ENCODE measurements at places on chromosomes 11 and 22.
A peak's percentile ranks its signal among the peaks of the same experiment; 100 is the strongest.

- DNase-seq, result no peak
These were observed 60.2 kb downstream of the PDHX start for GRCh38 chr11:34976496-34977088.

GRCh38 chr11:8671651-8672062 is 10.8 kb downstream of the TRIM66 start:
- no peak for DNase-seq

DNA sequence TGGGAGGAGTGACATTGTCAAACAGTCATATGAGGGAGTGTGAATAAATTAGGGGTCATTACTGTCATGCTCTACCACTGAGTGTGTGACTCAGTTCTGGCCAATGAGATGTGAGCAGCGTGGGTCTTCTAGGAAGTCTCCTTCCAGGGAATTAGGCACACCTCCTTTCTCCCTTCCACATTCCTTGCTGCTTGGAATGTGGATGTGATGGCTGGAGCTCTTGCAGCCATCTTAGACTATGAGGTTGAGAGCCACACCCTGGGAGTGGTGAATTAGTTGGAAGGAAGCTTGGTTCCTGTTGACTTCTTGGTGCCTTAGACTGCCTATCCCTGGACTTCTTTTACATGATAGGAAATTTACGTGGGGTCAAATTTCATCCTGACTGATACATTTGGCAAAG is 36.5 kb upstream of the SMIM38 start:
- DNase-seq, result no peak

DNA sequence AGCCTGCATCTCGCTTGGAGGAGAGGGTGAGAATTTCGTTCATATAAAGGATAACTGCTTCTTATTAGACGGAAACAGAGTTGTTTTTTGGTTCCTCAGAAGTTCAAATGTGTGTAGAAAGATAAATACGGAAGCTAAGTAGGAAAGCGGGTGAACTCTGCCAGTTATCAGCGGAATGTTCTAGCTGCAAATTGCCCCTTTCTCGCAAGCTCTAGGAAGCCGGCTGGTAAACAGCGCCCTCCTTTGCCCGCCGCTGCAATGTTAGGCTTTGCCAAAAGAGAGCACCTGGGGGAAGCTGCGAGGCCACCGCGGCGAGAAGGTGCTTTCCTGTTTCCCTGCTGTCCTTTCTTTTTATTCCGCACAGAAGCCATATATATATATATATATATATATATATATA is 67.0 kb downstream of the IGLL5 start:
- no peak for DNase-seq

DNA sequence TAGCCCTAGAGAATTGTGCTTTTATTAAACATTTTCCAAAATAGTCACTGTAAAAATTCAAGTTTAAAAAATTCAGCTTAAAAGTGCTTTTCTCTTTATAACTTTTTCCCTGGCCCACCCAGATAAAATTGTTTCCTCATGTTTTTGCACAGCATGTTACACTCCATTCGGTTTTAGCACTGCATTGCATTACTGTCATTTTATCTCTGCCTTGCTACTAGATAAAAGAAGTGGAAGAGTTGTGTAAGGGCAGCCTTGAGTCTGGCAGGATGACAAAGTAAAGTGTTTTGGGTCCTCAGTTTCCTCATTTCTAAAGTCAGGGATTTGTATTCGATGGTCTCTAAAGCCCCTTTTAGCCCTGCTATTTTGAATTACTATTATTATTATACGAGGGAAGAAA is 99.8 kb downstream of the ATM start:
- no peak for DNase-seq

DNA sequence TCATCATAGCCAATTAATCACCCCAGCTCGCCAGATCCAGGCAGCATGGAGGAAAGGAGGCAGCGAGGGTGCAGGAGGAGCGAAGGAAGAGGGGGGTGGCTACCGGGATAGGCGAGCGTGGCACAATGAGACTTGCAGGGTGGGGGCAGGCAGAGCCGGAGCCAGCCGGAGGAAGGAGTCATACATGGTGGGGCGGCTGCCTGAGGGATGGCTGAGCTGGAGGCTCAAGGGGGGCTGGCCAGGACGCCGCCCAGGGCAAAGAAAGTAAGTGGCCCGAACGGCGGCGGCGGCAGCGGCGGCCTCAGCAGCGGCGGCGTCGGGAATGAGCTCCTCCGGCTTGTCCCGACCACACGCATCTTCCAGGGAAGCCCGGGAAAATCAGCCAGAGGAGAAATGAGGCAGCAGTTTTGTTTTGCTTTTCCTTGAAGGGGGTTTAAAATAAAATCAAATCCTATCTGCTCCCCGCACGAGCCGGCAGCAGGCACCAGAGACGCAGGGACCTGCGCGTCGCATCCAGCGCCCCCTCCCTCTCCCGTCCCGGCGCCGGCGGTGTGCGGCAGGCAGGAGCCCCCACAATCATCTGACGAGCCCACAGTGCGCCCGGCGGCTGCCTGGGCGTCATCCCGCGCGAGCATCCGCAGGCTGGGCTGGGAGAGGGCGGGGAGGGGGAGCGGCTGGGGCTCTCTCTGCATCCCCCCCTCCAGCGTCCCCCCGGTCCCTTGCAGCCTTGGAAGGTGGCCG is 263.6 kb downstream of the CTTN start:
- DNase-seq, result peak; percentile 53

GRCh38 chr11:113148652-113149051 is 165.7 kb upstream of the TTC12 start:
- DNase-seq, result no peak

DNA sequence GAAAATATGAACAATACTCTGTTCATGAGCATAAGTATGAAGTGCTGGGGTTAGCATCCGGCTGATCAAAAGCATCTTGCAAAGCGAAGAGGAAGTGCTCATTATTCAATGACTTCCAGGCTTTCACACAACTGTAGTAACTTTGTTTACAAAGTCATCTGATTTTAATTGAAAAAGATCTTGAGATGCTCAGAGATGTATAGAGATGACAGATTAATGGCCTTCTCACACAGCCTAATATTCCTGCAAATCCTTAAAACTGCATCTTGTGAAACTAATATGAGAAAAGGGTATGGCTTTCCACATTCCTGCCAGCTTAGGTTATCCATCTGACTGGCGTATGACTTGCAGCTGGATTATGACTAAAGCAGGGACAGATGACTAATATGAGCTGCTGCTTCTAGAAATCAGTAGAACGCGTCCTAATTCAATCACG is 125.4 kb downstream of the CASP12 start:
- DNase-seq, result peak; percentile 77

DNA sequence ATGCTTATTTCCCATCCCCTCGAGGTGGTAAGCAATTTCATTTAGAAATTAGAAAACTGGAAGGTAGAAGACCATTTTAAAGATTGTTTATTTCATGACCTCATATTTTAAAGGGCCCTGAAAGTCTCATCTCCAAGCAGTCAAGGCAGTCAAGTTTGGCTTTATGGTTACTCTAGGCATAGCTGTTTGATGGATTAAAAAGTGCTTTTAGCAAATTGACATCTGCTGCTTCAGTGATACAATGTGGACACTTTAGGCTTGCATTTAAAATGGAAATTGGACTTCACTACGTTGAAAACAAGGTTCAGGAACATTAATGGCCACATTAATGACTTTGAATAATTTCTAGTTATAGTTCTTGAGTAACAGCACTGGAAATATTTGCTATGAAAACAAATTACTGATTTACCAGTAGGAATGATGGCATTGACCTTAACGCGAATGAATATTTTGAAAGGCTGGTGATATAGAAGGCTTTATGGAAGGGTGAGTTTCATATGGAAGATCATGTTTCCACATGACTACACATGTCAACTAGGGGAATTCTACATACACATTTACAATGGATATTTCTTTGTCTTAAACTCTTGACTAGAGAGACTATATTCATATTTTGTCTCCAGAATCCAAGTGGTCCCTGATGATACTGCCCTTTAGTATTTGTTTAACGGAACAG is 873.5 kb downstream of the JRKL start:
- DNase-seq, result no peak

DNA sequence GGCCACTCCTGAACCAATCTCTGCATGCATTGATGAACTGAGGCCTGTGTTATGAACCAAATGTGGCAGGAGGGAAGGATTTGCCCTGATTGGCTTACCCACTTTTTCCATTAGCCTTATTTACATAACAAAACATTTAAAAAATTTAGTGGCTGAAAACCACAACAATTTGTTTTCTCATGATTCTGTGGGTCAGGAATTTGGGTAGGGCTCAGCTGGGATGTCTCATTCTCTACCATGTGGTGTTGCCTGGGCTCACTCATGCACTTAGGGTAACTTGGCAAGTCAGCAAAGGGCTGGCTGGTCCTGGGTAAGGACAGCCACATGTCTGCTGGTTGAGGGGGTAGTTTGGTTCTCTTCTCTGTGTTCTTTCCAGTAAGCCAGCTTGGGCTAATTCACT is 35.1 kb upstream of the CYP2R1 start:
- no peak for DNase-seq

DNA sequence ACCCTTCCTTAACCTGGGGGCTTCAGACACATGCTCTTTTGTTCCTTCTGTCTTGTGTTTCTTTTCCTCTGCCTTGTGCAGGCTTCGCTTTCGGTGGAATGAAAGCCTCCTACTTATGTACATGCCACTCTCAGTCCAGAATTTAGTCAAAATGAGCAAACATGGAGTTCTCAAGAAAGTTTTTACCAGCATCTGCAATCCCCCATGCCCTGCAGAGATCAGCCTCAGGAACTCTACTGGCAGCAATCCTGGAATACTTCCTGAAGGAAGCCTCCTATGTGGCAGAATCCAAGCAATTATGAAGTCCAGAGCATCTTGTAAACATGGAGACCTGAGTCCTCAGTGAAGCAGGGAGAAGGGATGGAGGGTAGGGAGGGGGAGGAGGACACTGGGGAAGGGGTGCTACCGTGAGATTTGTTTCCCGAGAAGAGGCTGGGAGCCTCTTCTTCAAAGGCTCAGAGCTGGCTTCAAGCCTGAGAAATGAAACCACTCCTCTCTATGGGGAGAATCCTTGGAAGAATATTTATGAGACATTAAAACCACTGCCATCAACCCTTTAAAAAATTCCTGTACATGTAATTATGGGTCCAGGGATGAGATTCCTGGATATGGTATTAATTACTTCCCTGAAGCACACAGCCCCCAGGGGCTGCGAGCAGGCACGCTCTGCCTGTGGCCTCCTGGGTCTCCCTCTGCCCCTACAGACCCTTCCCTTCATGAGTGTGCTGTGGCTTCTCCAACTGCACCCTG is 58.4 kb downstream of the TENM4 start:
- no peak for DNase-seq

- no peak for DNase-seq
These were observed 30.1 kb downstream of the SMCO4 start for GRCh38 chr11:93512949-93513667.

GRCh38 chr11:100806296-100806695 is 119.2 kb downstream of the ARHGAP42 start:
- DNase-seq, result no peak

GRCh38 chr11:134555510-134555909 is 143.5 kb upstream of the B3GAT1 start:
- DNase-seq, result no peak

DNA sequence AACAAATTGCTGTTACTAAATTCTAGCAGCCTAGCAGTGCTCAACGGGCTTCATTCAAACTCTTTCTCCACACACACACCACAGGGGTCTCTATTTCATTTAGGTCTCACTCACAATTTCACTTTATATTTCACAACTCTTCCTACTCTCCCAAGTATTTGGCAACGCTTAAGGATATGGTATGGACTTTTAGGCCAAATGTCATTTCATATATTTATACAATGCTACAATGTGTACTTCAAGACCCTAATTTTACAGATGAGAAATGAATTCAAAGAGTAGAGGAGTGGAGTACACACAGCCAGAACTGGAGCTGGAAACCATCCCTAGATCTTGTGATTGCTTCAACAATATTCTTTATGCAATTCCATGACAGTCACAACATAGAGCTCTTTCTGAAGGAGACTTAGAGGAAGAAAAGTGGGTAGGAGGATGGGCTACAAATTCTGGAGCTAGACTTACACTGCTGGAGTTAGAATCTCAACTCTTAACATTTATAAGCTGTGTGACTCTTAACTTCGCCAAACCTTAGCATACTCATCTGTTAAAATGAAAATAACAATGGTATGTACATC is 2.5 kb upstream of the MS4A13 start:
- no peak for DNase-seq

- no peak for DNase-seq
These were observed 20.2 kb downstream of the NF2 start for GRCh38 chr22:29623553-29624169.

GRCh38 chr11:65945430-65945911 is at the start of gene TSGA10IP:
Gene TSGA10IP (plus strand): TSS chr11:65945480. CDS start chr11:65945676, 196 bp downstream.
- DNase-seq, result no peak

- DNase-seq, result no peak
These were observed 16.1 kb downstream of the MICAL2 start for GRCh38 chr11:12126344-12127019.

All from HTR-8/SVneo (cell line).